ENCODE measurements at places on chromosomes 16 and 17.

DNA sequence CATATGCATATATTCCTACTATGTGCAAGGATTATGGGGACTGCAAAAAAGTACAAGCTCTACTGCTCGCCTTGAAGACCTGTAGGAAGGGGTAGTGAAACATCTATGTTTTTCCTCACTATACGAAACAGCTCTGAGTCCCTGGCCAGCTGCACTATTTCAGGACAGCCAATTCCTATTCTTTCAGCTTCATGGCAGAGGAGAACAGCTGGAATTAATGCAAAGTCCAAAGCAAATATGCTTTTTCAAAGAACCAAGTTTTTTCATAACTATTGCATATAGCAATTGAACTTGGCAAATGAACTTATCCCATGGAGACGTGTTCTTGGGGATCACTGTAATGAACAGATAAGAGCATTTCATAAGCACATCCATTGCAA, 122.3 kb downstream of the SPACA3 start:
- no peak for DNase-seq

DNA sequence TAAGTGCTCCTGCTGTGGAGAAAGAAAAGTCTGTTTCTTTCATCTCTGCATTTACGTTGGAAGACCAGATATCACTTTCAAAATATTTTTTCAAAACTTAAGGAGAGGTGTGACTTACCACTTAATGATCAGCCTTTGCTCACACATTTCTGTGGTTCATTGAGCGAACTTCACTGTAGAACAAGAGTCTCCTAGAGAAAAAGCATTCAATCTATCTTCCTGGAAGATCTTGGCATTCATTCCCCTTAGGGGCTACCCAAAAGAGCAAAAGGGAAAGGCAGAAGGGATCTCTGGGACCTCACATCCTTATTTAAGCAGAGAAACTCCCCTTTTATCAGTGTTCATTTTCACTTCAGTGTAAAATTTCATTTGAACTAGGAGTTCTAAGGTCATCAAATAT, 61.2 kb downstream of the HS3ST3A1 start:
- DNase-seq: no peak

- DNase-seq: no peak
Observed at GRCh38 chr16:84554627-84555328, 50.3 kb upstream of the MEAK7 start.

DNA sequence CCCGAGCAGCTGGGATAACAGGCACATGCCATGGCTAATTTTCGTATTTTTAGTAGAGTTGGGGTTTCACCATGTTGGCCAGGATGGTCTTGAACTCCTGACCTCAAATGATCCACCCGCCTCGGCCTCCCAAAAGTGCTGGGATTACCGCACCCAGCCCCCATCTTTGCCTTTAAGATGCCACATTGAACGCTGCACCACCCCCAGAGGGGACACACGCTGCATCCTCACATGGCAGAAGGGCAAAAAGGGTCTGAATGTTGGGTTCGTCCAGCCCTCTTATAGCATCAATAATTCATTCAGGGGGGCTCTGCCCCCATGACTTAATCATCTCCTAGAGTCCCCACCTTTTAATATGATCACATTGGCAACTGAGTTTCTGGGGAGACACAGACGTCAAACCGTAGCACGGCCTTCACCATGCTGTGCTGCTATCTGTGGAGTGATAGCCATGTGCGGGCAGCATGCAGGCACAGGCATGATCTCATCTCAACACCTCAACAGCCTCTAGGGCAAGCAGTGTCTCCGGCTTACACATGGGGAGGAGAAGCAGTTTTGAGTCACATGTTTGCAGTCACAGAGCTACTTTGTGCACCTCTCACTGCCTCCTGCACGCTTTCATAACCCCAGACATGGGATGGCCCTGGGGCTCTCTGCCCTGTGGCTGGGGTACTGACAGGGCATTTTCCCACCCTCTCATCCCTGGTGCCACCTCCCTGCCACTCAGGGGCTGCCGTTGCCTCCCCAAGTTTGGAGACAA, 30.0 kb downstream of the IL21R start:
- DNase-seq: no peak

DNA sequence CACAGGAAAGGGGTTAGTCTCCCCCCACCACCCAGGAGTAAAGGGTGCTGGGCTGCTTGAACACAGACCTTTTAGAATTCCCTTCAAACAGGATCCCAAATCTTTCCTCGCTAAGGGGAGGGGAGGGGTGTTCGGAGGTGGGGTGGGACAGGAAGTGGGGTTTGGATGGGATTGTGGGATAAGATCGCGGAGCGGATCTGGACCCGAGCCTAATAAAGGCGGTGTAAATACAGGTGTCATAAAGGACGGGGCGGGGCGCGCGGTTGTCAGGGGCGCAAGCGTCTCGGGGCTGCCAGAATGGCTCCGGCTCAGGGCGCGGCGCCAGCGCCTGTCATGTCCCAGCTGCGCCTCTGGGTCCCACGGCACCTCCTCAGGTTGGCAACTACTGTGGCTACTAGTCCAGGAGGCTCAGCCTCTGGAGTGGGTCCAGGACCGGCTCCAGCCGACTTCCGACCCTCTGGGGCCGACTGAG, 59.8 kb upstream of the FBXO47 start:
- DNase-seq: no peak

DNA sequence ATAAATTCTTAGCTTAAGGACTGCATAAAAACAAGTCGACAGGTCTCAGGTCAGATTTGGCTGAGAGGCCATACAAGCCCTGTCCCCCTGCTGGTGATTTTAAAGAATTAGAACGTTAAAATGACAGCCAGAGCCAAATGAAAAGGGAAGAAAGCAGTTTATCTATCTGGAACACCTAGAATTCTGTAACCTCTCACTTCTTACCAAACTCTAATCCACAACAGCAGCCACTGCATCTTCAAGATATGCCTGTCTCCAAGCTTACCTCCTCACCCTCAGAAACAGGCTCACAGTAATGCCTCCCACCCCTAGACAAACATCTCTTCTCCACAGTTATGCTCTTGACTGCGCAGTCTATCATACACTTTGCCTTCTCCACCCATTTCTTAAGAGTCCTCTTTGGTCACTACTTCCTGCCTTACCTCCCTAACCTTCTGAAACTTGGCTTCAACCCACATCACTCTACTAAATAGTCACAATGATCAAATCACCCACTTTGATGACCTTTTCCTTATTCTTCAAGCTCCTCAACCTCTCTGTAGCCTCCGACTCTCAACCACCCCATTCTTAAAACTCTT, 14.2 kb downstream of the ANKFY1 start:
- DNase-seq: no peak

GRCh38 chr16:78796221-78796866, 696.9 kb downstream of the WWOX start:
- no peak for DNase-seq

GRCh38 chr16:85132456-85133289, 20.4 kb upstream of the CIBAR2 start:
- DNase-seq: no peak

DNA sequence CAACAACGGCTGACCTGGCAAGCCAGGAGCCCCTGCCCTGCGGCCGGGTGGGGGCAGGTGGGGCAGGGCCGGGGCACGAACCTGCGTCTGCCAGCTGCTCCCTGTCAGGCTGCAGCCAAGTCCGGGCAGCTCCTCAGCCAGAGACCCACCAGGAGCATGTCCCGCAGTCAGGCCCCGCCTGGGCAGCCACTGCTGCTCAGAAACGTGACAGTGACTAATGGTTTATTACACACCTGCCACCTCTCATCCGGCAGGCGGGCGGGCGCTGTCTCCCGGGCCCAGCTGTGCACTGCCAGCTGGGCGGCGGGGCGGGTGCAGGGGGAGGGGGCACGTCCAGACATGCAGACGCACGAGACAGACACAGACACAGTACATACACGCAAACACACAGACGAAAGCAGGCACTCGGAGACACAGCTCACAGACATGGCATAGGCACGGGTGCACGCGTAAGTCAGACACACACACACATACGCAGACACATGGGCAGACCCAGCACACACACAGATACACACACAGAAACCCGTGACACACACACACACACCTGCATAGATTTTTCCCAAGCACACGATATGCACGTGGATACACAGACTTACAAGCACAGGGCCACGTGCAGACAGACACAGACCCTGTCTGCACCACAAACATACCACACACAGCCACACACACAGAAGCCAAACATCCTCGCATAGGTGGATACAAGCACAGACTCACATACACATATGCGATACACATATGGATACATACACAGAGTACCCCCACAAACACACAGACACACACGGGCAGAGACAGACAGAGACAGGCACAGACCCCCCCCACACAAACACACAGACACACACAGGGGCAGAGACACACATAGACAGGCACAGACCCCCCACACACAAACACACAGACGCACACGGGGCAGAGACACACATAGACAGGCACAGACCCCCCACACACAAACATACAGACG, 248.3 kb upstream of the CIBAR2 start:
- DNase-seq: no peak

GRCh38 chr17:35141681-35142466, at the start of gene NLE1:
Gene NLE1, minus strand, starts transcription at chr17:35142303. Its CDS starts 28 bp downstream, at chr17:35142275.
- DNase-seq: peak; percentile 89

GRCh38 chr16:59988591-59988990, 1254.5 kb upstream of the GOT2 start:
- no peak for DNase-seq

GRCh38 chr17:82465023-82465603, 6.6 kb downstream of the NARF start:
- DNase-seq: no peak

- no peak for DNase-seq
Observed at GRCh38 chr16:73142053-73142854, 94.3 kb upstream of the ZFHX3 start.

- DNase-seq: no peak
Observed at GRCh38 chr16:47493381-47494337, 32.5 kb downstream of the PHKB start.

DNA sequence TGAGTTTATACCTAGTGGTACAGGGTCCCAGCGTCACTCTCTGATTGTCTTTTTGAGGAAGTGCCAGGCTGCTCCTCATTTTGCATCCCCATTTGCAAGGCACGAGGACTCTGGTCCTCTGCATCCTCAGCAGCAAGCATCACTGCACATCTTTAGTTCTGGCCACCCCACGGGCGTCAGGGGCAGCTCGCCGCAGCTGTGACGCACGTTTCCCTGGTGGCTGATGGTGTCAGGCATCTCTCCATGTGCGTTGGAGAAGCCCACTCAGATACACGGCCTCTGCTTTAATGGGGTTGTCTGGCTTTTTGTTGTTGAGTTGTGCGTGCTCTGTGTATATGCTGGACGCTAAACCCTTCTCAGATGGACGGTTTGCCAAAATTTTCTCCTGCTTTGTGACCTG, 45.2 kb upstream of the ZNF469 start:
- no peak for DNase-seq

DNA sequence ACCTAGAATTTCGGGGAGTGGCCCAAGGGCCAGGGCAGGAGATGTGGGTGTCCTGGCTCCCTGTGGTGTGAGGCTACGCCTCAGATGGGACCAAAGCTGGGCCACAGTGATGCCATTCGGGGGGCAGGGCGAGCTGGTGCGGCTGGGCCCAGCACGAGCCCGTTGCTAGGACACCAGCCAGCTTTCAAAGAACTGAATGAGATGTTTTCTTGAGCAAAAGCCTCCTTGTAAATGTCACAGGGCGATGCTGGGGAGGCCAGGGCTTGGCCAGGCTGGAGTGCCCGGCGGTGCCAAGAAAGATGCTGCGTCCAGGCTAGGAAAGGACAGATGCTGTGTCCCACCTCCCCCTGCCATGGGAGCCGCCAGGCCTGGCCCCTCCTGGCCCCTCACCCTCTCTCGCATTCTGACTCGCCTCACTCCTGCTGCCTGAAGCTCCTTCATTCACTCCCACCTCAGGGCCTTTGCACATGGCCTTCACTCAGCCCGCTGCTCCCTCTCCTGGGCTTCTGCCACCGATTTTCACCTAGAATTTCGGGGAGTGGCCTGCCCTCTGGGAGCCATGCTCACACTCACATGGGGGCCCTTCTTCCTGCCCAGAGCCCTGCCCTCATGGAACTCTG, 39.1 kb downstream of the CPNE2 start:
- DNase-seq: no peak

DNA sequence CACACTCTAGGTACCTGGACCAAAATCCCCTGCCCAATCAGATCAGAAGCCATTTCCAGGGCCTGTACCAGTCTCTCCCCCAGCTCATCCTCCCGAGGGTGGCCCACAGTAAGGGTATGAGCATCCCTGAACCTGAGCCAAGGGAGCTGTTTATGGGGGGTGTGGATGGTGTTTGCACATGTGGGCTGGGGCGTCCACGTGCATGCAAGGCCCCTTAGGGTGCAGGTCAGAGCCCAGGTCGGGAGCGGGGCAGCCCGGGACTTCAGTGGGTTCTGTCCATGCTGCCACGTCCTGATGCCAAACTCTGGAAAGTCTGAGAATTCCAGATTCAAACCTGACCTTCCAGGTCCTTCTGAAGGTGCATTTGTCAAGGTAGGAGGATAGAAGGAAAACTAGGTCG, 9.8 kb downstream of the MILR1 start:
- DNase-seq: no peak

- no peak for DNase-seq
Observed at GRCh38 chr17:750431-751037, 1.5 kb downstream of the GEMIN4 start.

DNA sequence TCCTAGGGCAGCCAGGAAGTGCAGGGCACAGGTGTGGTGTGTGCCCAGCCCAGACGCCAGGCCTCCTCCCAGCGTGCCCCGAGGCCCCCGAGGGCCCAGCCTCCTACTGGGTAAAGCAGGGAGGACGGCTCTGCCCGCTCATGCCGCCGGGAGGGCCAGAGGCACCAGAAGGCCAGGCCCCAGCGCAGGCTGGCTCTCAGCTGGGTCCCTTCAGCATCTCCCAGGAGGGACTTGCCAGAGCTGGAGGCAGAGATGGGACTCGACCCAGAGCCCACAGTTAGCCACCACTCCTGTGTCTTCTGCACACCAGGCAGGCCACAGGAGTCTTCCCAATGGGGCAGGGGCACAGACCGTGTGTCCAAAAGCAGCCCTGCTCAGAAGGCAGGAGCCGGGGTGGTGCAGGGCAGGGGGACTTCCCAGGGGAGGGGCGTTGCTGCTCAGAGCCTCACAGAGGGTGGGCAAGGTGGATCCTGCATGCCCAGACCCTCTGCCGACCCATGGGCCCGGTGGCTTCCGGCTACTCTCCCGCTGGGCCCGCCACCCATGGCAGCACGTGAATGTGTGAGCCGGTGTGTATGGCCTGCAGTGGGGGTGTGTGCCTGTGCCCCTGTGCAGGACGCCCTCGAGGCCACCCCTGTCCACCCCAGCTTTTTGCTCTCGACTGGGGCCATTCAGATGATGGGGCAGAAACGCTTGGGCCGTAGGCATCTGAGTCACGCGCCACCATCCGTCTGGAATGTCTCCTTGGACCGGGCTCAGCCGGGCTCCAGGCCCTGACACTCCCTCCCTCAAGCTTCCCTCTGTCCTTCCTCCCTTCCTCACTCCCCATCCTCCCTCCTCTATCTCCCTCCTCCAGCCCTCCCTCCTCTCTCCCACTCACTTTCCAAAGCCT, 5.7 kb upstream of the ZNF469 start:
- no peak for DNase-seq

DNA sequence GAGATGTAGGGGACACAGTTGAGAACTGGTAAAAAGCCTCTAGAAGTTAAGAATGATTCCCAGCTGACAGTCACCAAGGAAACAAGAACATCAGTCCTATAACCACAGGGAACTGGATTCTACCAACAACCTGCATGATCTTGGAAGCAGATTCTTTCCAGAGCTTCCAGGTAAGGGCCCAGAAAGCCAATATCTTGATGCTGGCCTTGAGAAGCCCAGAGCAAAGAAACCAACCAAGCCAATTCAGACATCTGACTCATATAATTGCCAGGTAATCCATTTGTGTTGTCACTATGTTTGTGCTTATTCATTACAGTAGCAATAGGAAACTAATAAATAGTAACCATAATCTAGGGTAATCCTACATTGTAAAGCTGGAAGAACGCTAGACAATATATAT, 81.6 kb downstream of the CACNG1 start:
- DNase-seq: no peak
